ENCODE measurements at places on chromosomes 12 and 14. TPM values are rescaled to one million over a fixed set of nuclear protein-coding genes. Genes with fewer than 3 reads are reported as not detected.

The NFATC4 gene
- total RNA-seq: not detected

DNA sequence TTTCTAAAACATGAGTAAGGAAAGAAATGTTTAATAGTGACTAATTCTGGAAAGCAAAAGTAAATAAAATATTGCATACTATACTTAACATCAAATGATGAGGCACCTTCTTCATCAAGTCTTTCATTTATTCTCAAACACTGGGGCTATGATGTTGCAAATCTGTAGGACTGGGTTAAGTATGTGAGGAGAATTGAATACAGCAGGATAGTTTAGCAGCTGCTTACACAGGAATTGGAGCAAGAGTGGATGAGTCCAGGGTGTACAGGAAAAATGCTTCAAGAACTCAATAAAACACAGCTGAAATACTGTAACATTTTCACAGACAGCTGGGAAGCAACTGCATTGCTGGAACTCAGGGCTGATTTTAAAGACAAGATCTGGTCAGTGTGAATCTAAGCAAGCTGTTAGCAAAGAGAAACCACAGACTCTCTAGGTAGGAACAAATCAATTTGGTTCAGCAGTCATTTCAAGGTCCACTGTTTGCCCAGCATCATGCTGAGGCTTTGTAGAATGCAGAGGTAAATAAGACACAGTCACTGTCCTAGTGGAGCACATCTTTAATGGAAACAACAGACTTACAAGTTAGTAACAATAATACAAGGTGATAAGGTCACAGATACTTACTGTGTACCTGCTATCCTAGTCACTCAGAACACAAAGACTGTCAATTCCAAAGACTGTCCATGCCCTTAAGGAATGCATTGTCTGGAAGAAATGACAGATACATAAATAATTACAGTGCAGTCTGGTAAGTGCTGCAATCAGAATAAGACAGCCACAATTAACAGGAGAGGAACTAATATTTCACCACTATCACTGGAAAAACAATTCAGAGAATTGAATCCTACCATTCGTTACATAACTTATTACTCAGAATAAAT, 96.8 kb upstream of the DACT1 start:
- no peaks in the 10 kb centered on the region for H3K27me3 ChIP-seq
- H3K27ac ChIP-seq: no peak overlapping the region
- H3K4me1 ChIP-seq: no peaks in the 10 kb centered on the region
- H3K36me3 ChIP-seq: peaks cover 11% of the 10 kb centered on the region
- no peak overlapping the region for H3K4me3 ChIP-seq

DNA sequence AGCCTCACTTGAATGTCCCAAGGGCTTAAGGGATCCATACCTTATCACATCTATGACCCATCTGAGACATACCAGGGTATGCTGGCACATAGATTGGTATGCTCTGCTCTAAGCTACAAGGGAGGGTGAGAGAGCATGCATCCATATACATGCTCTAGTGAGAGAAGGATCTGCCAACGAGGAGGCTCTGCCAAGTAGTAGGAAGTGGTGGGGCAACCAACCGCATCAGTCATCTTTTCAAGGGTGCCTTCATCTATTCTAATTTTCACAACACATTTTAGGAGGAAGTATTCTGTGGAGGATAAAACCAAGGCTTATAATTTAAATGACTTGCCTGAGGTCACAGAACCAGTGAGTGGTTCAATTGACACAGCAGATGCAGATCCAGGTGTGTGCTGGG, 6.6 kb upstream of the PPM1A start:
- peaks cover 6% of the 10 kb centered on the region for H3K27me3 ChIP-seq
- H3K4me3 ChIP-seq: no peak overlapping the region
- DNase-seq: no peak
- peaks cover 14% of the 10 kb centered on the region for H3K4me1 ChIP-seq

The OAS2 gene
- total RNA-seq: 69.7 TPM

GRCh38 chr12:109503611-109504010, 26.2 kb downstream of the UBE3B start:
- H3K27me3 ChIP-seq: no peaks in the 10 kb centered on the region
- H3K4me3 ChIP-seq: no peak overlapping the region
- H3K4me1 ChIP-seq: no peaks in the 10 kb centered on the region
- H3K27ac ChIP-seq: no peak overlapping the region
- DNase-seq: no peak
- peaks cover 19% of the 10 kb centered on the region for H3K36me3 ChIP-seq

All from natural killer cell treated with Interleukin-12 subunit alpha and Interleukin-12 subunit beta and Interleukin-15 and Interleukin-18, amount 100 ng/mL, for 72 hours (primary cell).